ENCODE measurements at places on chromosomes 2 and 18.

DNA sequence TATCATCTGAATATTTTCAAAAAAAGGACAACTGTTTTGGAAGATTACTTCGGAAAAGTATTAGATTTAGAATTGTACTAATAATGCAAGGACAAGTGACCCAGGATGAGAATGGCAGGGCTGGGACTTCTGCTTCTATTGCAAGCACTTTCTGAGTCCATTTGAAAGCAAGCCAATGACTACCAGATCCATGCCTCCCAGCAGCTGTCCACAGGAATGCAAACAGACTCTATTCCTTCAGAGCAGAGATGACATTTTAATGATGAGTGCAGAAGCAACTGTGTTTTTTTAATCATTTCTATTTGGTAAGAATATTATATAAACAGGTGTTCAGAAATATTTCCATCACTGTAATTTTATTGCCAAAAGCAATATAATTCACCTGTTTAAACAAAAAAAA, 456.7 kb downstream of the SOX11 start:
- no peak for DNase-seq

GRCh38 chr2:4381773-4382172, 678.4 kb downstream of the DCDC2C start:
- no peak for DNase-seq

GRCh38 chr2:119958670-119959268, 54.1 kb upstream of the EPB41L5 start:
- DNase-seq = no peak

DNA sequence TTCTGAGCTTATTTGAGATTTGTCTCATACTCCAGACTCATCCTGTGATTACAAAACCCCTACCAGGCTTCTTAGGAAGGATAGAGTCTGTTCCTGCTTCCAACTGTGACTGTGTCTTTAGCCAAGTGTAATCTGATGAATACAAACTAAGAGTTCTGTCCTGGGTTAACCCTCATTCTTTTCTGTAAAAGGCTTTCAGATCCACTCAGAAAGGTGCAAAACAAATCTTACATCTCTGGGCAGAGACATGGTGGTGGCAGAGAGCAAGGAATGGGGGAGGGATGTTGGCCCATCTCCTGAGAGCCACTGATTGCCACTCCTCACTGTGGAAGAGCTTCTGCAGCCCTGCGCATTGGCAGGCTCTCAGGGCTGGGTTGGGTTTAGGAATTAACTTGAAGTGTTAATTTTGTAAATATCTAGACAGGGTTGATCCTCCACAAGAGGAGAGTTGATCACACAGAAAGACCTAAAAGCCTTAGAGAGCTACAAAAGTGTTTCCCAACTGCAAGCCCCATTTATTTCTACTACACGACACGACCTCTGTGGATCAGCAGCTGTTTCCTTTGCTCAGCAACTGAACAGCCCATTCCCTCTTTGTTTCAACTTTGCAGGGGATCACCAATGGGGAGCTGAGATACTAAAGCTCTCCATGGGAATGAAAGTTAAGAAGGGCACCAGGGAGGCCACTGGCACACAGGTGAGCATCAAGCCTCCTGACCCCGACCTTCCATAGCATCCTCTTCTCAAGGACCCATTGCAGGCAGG, 23.7 kb upstream of the SPTBN1 start:
- DNase-seq = no peak

DNA sequence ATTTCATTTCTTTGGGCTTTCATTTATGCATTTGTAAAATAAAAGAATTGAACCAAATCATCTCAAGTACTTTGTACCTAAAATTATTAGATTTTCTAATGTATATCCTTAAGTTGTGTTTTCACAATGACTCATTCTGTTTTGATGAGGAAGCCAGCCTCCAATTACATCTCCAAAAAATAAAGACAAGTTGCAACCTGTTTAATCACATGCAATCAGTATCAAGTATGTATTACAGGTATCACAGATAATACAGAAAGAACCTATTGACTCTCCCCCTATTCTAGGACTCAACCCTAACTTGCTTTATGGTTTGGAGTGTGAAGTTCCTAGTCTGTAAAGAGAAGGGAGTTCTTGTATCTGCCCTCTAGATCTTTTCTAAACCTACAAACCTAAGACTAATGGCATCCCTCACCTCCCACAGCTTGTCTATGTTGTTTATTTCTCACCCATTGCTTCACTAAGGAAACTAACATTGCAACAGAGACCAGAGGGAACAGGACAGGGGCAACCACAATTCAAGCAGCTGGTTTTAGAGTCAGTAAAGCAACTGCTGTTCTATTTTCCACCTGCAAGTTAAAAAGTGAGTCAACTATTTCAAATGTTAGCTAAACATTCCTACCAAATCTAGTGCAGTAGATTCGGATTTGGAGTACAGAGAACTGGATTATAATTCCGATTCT, 141.1 kb upstream of the ETAA1 start:
- DNase-seq = no peak

All from SW 1271 (cell line).